NCI-H2081 treated with DMSO at 0.1 percent for 48 hours (cell line): ENCODE measurements at places on chromosomes 6 and 20.
A peak's percentile ranks its signal among the peaks of the same experiment; 100 is the strongest.

DNA sequence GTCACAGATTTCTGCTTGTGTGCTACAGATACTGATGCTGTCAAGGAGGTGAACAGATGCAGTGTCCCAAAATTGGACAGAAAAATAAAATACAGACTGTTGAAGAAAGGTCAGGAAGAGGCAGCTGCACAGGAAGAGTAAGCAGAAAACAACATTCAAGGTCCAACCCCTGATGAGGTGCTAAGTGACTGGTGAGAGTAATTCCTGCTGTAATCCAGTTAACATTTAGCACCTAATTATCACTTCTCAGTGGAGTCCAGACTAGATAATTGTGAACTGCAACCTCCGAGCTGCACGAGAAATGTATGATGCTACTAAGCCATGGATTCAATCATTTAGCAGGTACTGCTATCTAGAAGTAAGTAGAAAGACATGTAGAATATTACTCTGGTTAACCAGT is 36.3 kb upstream of the NRSN1 start:
- DNase-seq, result no peak

DNA sequence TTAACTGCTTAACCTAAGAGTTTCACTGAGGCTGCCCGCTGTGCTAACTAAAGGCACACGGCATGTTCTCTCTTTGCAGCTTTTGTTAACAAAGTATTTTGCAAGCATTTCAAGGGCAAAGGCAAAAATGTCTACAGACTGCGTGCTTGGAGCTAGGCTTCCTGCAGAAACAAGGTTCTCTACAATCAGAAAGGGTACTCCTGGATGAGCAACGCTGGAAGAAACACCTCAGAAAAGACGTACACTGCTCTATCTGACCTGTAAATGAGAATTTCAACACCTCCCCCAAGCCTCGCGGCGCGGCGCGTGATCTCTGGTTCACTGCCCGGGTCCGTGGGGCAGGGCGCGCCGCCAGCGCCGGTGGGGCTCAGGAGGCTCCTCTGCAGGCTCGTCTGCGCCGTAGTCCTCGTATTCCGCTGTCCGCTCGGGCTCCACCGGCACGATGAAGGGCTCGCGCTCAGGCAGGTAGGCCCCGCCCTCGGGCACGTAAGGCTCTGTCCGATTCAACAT is 120.9 kb downstream of the COL12A1 start:
- DNase-seq, result no peak

- no peak for DNase-seq
Measured at GRCh38 chr20:62367136-62367632, at the start of gene LAMA5. Gene LAMA5 (minus strand): TSS chr20:62367312. CDS start chr20:62367245, 67 bp downstream.

DNA sequence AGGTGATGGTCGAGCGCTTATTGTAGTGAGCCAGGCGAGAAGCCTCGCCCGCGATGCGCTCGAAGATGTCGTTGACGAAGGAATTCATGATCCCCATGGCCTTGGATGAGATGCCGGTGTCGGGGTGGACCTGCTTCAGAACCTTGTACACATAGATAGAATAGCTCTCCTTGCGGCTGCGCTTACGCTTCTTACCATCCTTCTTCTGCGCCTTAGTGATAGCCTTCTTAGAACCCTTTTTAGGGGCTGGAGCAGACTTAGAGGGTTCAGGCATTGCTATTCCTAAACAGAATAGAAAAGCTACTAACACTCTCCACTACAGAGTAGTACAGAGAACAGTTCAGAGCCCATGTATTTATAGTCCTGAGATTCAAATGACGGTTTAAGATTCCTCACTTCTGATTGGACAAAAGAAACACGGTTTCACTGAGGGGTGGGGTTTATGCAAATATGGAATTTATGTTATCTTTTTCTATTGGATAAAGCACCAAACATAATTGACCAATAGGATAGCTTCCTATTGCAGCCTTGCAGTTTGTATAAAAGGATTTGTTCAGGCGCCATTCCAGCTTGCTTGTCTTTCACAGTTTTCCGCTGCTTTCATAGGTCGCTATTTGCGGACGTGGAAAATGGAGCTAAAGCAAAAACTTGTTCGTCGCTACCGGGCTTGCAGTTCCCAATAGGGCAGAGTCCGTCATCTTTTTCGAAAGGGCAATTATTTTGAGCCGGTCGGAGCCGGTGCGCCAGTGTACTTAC is 43.7 kb upstream of the HFE start:
- no peak for DNase-seq

- no peak for DNase-seq
Measured at GRCh38 chr6:170277893-170278742, 12.8 kb downstream of the DLL1 start.

DNA sequence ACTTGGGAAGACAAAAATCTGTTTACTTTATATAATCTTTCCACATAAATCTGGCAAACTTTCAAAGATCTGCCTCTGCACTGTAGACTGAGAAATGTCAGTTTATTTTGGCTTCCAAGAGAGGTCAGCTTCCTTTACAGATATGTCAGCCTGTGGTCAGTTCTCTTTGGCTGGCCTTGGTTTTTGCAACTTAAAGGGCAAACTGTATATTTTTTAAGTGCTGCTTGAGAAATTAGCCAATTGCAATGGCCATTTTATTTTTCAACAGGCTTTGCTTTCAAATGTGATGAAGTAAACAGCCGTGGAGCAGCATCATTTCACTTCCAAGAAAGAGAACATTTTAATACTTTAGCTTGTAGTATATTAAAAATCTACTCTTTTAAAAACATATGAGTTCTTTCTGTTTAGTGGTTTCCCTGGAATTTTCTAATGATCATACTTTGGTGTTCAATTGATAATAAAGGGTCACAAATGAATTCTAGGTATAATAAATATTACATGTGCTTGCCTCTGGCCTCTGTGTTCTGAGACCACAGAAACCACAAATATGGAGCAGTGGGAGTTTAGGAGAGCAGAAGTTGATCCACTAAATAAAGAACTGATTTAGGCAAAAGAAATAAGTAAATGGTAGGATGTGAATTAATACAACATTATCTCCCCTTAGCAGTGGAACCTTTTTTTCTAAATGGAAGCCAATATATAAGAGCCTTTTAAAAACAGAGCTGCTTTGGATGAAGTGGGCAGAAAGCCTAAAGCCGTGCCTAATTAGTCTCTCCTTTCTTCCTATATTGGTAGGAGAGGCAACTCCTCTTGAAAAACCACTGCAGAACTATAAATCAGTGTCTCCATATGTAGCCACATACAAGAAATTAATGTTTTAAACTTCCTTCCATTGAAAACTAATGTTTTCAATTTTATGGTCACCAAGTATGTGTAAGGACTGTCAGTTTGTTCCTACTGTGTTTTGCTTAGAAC is 16.2 kb downstream of the ADGRB3 start:
- DNase-seq, result no peak

- no peak for DNase-seq
Measured at GRCh38 chr6:137776786-137777686, 90.0 kb upstream of the TNFAIP3 start.

GRCh38 chr6:94736236-94736635 is 841.1 kb upstream of the MANEA start:
- DNase-seq, result no peak

GRCh38 chr20:39886650-39887190 is 802.3 kb downstream of the MAFB start:
- no peak for DNase-seq

GRCh38 chr20:49636447-49636846 is 68.5 kb upstream of the PTGIS start:
- DNase-seq, result peak; percentile 52

DNA sequence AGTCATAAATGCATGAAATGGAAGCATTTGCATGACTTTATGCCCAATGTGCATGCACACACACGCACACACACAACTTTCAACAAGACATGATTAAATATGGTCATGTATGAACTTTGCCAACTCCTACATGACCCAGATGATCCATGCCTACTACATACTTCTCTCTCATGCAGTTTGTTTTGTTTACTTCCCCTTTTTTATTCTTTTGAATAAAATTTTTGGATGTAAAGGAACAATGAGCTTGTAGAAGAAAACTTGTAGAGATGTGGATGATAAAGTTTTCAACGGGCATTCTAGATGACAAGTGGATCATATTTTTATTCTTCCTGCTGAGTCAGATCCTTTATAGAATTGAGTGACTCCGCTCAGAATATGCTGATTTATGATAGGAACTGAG is 50.8 kb upstream of the AIG1 start:
- no peak for DNase-seq

GRCh38 chr20:51800872-51801121 is 1.5 kb downstream of the SALL4 start:
- DNase-seq, result no peak

- DNase-seq, result no peak
Measured at GRCh38 chr6:83696674-83697073, 12.2 kb downstream of the SNAP91 start.

GRCh38 chr20:8860011-8860495 is 208.8 kb upstream of the PLCB4 start:
- no peak for DNase-seq

DNA sequence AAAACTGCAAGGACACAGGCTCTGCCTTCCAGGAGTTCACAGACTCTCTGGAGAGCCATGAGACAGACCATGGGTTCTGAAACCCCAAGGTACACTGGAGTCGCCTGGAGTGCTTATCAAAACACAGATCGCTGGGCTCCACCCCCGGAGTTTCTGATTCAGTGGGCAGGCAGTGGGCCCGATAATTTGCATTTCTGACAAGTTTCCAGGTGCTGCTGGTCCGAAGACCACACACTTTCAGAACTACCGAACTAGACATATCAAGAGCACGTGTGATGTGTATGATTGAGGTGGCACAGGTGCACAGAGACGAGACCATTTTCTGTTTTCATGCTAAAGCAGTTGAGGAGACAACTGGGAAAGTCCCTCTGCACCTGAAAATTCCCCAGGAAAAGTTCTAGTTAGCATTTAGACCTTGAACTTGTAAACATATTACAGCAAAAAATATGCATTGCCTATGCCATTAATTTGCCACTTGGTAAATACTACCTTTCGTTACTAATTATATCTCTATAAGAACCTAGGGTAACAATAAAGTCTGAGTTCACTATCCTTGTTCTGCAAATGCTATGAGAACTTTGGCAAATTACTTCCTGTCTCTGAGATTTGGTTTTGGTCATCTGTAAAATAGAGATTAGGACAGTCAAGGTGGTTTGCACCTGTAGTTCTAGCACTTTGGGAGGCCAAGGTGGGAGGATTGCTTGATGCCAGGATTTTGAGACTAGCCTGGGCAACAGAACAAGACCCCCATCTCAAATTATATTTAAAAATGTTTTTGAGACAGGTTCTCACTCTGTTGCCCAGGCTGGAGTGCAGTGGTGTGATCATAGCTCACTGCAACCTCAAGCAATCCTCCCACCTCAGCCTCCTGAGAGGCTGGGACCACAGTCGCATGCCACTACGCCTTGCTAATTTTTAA is 14.3 kb upstream of the PIM1 start:
- DNase-seq, result no peak

DNA sequence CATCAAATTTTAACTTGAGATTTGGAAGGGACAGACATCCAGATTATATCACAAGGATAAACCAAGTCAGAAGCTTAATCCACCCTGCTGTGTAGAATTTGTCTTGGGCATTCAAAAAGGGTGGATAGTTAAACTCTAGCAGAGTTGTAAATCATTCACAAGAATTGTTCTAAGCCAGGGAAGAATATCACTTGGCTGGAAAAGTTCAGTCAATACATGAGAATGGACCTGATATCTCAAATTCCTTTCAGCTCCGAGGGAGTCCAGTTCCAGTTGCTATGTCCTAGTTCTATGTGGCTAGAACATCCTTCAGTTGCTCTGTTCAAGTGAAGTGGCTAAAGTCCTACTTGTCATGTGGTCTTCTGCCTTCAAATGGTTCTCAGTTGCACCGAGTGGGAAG is 351.8 kb upstream of the JARID2 start:
- no peak for DNase-seq

- DNase-seq, result no peak
Measured at GRCh38 chr6:114064862-114065261, 93.9 kb upstream of the HDAC2 start.

DNA sequence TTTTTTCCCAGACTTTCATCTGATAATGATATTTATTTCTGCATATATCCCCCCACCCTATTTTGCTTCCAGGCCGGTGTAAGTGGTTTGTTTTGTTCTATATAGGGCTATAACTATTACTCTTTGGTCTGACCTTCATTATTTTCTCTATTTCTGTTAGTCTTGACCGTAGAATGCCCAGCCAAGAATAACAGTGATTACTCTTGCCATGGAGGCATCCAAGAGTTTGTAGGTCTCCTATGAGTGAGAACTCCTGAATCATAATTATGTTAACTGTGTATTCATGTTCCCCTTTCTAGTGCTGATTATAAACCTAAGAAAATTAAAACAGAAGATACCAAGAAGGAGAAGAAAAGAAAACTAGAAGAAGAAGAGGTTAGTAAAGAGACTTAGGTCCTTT is 52.2 kb downstream of the TOP1 start:
- DNase-seq, result no peak

GRCh38 chr6:81204731-81205130 is 547.8 kb downstream of the TENT5A start:
- DNase-seq, result peak; percentile 3

GRCh38 chr20:44067650-44068081 is 119.3 kb downstream of the JPH2 start:
- no peak for DNase-seq

- DNase-seq, result no peak
Measured at GRCh38 chr6:84150705-84151104, 76.7 kb downstream of the CEP162 start.

GRCh38 chr6:169810066-169810989 is 58.9 kb downstream of the ERMARD start:
- DNase-seq, result no peak

DNA sequence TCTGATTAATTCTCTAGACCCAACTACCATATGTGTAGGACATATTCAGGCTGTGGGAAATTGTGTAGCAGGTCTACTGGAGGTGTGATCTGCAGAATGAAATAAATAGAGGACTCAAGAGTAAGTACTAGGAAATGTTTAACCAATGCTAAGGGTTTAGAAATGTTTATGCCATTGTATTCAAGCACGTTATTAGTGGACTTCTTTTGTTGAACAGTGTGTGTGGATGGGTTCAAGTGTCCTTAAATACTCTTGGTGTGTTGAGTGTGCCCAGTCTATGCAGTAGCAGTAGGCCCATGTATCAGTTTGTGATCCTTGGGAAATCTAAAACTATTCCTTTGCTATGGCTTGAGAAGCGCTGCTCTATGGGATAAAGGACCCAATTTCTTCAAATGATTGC is 112.1 kb downstream of the FARS2 start:
- DNase-seq, result no peak

DNA sequence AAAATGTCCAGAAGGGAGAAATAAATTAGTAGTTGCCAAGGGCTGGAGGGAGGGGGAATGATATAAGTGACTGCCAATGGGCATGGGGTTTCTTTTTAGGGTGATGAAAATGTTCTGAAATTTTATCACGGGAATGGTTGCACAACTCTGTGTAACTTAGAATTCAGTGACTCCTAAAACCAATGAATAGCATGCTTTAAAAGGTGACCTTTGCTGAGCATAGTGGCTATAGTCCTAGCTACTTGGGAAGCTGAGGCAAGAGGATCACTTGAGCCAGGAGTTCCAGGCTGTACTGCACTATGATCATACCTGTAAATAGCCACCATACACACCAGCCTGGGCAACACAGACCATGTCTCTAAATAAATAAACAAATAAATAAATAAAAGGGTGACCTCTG is 109.0 kb downstream of the ATG5 start:
- DNase-seq, result no peak
